Osteocyte (in vitro differentiated cells): ENCODE measurements at places on chromosomes 16 and 17. TPM values are rescaled to one million over a fixed set of nuclear protein-coding genes. Genes with fewer than 3 reads are reported as not detected.

KRT36 gene
- not detected in 2 replicates for total RNA-seq

TAC4 gene
- total RNA-seq = not detected in 2 replicates

TEKT5 gene
- total RNA-seq = 0.50 TPM in 1 of 2 replicates, not detected in the other

DNAI2 gene
- total RNA-seq = not detected in 2 replicates

FOXO3B gene
- total RNA-seq = 8.0 and 9.6 TPM in 2 replicates

DPEP2 gene
- total RNA-seq = not detected in 2 replicates

CTRB1 gene
- total RNA-seq = not detected in 2 replicates

OR1A1 gene
- not detected in 2 replicates for total RNA-seq

FXR2 gene
- total RNA-seq = 48.7 and 50.7 TPM in 2 replicates

CNTNAP4 gene
- total RNA-seq = not detected in 2 replicates

MT3 gene
- not detected in 2 replicates for total RNA-seq

ACLY gene
- total RNA-seq = 141 and 143 TPM in 2 replicates

CDRT15L2 gene
- not detected in 2 replicates for total RNA-seq

ACSM3 gene
- 0.94 and 1.7 TPM in 2 replicates for total RNA-seq

MPV17L gene
- total RNA-seq = 0.47 and 1.3 TPM in 2 replicates

LRRC75A gene
- 1.8 and 2.0 TPM in 2 replicates for total RNA-seq

GP1BA gene
- total RNA-seq = not detected in 2 replicates

KRT9 gene
- 0.30 TPM in 1 of 2 replicates, not detected in the other for total RNA-seq

CXCL16 gene
- 11.0 and 12.8 TPM in 2 replicates for total RNA-seq

SHISA6 gene
- 0.05 TPM in 1 of 2 replicates, not detected in the other for total RNA-seq

SEZ6L2 gene
- 17.6 and 19.3 TPM in 2 replicates for total RNA-seq

P3H4 gene
- 67.8 and 72.8 TPM in 2 replicates for total RNA-seq

SLC16A13 gene
- 4.4 and 7.9 TPM in 2 replicates for total RNA-seq

NOD2 gene
- total RNA-seq = not detected in 2 replicates

SLFN14 gene
- not detected in 2 replicates for total RNA-seq

CCL7 gene
- not detected in 2 replicates for total RNA-seq

KRT222 gene
- total RNA-seq = not detected in 2 replicates

COX11 gene
- 47.4 and 57.8 TPM in 2 replicates for total RNA-seq
